H4 (cell line): ENCODE measurements at places on chromosomes 4 and X.
A peak's percentile ranks its signal among the peaks of the same experiment; 100 is the strongest.

GRCh38 chr4:71872767-71873415 lies 89.0 kb upstream of the GC start:
- no peak for DNase-seq

GRCh38 chr4:19579608-19580007 lies 672.1 kb upstream of the SLIT2 start:
- DNase-seq: no peak

- DNase-seq: no peak
These were observed 490 bp downstream of the RWDD4 start for GRCh38 chr4:183658362-183659028.

GRCh38 chrX:115589419-115589818 lies 28.4 kb downstream of the PLS3 start:
- DNase-seq: no peak

DNA sequence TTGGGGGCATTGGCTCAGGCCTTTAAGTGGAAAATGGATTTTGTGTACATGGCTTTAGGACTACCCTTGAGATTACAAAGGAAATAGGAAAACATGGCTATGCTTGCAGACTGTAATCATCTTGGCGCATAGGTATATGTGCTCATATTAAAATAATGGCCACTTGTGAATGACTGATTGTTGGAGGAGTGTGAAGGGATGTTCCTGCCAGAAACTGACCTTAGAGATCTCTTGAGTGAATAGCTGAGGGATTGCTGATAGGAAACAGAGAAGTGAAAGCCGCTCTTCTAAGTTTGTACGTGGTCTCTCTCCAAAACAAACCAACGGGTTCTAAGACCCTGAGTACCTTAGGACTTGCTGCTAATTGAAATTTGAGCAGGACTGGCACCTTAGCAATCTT lies 186.0 kb downstream of the MGST2 start:
- DNase-seq: no peak

- DNase-seq: no peak
These were observed 28.1 kb downstream of the SLC25A43 start for GRCh38 chrX:119427024-119427794.

DNA sequence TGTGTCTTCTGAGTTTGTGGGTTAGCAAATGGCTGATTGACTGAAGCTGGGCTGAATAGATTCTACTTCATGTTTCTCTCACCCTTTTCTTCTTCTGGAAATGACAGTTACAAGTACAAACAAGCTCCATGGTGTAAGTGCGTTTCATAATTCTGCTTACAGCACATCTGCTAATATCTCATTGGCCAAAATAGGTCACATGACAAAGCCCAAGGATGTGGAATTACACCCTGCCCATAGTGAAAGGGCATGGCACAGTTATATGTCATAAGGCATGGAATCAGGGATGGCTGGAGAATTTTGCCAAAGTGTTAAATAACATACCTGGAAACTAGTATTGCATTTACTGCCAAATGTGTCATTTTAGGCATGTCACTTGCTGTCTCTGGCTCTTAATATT lies 327.2 kb downstream of the NKX6-1 start:
- no peak for DNase-seq

DNA sequence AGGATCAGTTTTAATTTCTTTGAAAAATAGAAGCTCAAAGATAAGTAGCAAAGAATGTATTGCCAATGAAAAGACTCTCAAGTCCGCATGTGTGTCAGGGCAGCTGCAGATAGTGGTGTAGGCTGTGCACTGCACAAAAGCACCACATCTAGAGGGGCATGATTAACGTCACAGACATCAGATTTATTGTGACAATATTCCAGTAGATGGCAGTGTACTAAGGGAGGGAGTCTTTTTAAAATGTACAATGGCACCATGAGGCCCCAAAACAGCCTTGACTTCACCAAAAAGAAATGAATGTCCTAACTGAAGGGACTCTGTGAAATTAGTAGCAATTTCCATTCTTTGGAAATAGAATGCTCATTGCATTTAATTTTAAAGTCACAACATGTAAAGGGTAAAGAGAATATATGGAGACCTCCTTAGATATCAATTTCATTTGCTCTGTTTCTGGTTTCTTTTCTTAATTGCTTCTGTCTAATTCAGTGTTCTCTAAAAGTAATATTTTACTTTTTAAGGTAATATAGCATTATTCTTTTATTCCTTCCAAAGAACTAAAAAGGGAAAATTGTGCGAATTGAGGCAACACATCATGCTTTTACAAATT lies 98.4 kb downstream of the ZNF827 start:
- peak; percentile 70 for DNase-seq

DNA sequence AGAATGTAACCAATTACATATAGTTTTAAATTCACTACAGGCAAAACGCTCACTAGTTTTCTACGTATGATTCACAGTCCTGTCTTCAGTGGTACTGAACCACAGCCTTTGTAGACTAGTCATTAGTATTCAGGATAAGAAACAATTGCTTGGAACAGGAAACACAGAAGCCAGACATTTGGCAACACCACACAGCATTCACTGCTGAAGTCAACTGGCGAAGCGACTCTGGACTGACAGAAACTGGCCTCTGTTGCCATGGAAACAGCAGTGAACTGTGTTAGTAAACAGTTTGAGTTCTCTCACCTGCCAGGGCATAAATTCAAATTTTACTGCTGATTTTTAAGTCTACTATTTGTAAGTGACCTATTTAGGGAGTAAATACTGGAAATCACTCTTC lies 57.6 kb downstream of the MAPK10 start:
- no peak for DNase-seq

GRCh38 chrX:100720301-100720700 lies 11.6 kb downstream of the SYTL4 start:
- no peak for DNase-seq

GRCh38 chr4:33737726-33738125 lies 2506.6 kb downstream of the ARAP2 start:
- no peak for DNase-seq

- DNase-seq: no peak
These were observed 38.6 kb upstream of the CEP135 start for GRCh38 chr4:55910140-55910539.

GRCh38 chr4:86630629-86631028 lies 36.5 kb downstream of the PTPN13 start:
- no peak for DNase-seq

- no peak for DNase-seq
These were observed 453.4 kb upstream of the MAGEB2 start for GRCh38 chrX:29762006-29762405.

DNA sequence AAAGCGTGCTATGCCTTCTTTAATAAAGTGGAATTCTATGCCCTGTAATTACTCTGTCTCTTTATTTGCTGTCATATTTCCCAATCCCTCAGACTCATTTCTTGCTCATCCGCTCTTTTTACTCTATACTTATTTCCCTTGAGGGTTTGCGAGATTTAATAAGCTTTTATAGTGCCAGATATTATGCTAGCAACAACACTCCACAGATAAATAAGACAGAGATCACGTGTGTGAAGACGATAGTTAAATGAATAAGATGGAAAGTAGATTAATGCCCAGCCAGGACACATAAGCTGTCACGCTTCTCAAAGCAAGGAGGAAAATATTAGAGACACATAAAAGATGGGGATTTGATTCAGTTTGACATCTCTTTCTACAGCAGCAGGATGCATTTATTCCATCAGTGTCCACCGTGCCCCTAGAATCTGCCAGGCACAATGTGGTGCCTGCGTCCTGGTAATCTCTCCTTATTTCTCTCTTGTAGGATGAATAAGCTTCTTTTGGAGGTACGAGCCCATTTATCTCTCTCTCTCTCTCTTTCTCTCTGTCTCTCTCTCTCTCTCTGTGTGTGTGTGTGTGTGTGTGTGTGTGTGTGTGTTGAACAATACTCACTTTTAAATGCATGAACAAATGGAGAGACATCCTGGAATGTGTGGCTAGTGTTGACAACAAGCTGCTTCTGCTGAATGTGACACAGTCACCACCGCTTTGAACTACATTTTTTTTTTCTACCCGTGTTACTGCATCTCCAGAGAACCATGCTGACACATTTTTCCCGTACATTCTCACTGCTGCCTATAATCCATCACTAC lies 48.2 kb downstream of the TMEM156 start:
- no peak for DNase-seq

GRCh38 chr4:1991087-1991486 lies 17.7 kb downstream of the NELFA start:
- DNase-seq: no peak

- no peak for DNase-seq
These were observed 472.1 kb downstream of the TMA16 start for GRCh38 chr4:163966612-163967011.

GRCh38 chrX:154436983-154437752 lies at the start of gene GDI1:
TSS of gene GDI1 (plus strand) at chrX:154437154. CDS start at chrX:154437255, 101 bp downstream.
- DNase-seq: no peak

- peak; percentile 15 for DNase-seq
These were observed 568 bp downstream of the CHST7 start for GRCh38 chrX:46573892-46574773.

- DNase-seq: peak; percentile 6
These were observed 286.0 kb upstream of the RASGEF1B start for GRCh38 chr4:81757691-81758090.

- DNase-seq: no peak
These were observed at the start of gene DKK2 for GRCh38 chr4:107035819-107036583. TSS of gene DKK2 (minus strand) at chr4:107036313. CDS start at chr4:107035591, 722 bp downstream.

DNA sequence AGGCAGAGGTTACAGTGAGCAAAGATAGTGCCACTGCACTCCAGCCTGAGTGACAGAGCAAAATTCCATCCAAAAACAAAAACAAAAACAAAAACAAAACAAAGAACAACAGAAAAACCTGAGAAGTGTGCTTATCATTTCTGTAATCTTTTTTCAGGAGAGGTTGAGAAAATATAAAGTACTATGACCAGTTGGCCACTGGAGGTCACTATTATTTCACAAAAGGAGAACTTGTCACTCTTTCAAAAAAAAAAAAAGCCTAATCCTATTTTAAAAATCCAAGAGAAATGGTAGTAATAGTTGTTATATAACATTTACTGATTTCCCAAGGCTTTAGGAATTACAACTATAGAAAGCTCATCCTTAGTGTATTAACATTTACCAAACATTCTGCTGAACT lies 24.9 kb upstream of the RNF150 start:
- peak; percentile 27 for DNase-seq

DNA sequence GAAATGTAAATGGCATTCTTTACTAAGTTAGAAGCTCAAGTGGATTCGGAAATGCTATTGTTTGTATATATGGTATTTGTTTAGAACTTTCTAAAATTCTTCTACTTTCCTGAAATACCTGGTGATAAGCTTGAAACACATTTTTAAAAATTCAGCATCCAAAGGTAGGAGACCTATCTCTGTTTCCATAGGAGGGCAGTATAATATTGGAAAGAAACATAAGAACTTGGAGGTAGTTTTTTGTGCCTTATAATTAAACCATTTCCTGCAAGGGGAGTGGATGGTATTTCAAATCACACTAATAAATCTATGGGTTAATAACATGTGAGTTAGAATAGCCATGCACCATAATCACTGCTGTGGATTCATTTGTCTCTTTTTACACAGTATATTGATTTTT lies 217.4 kb upstream of the AADAT start:
- DNase-seq: no peak

DNA sequence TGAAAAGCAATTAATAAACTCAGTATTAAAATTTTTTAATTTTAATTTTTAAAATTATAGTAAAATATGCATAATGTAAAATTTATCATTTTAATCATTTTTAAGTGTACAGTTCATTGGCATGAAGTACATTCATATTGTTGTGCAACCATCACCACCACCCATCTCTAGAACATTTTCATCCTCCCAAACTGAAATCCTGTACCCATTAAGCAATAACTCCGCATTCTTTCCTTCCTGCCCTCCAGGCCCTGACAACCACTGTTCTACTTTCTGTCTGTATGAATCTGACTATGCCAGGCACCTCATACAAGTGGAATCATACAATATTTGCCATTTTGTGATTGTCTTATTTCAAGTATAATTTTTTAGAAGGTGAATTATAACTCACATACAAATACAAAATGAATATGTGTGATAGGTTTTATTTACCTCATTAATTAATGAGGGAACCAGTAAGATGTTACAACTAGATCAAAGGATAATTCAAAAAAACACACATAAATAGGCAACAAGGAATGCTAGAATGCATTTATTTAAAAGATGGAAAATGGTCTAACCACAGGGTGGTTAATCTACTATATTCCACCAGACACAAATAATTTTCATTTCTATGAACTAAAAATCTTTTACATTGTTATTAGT lies 13.1 kb upstream of the AFF1 start:
- DNase-seq: no peak

DNA sequence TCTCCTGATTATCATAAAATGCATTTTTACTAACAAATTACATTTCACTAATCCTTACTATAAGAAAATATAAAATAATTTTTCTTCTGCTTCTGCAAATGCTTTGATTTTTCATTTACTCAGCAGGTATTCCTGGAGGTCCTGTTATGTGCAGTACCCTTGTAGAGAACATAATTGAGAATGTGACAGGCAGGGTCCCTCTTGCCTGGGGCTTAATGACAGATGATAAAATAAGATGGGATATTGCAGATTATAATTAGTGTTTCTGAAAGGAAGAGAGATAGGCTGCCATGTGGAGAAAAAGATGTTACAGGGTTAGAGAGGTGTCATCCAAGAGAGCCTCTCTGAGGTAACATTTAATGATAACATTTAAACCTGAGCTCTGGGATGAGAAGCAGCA lies 128.9 kb downstream of the MAD2L1 start:
- no peak for DNase-seq

- no peak for DNase-seq
These were observed 27.7 kb downstream of the MANBA start for GRCh38 chr4:102733084-102733483.

- DNase-seq: peak; percentile 25
These were observed at the start of gene GDPD2 for GRCh38 chrX:70422851-70423341. TSS of gene GDPD2 (plus strand) at chrX:70423314. CDS start at chrX:70424985, 1,671 bp downstream.

DNA sequence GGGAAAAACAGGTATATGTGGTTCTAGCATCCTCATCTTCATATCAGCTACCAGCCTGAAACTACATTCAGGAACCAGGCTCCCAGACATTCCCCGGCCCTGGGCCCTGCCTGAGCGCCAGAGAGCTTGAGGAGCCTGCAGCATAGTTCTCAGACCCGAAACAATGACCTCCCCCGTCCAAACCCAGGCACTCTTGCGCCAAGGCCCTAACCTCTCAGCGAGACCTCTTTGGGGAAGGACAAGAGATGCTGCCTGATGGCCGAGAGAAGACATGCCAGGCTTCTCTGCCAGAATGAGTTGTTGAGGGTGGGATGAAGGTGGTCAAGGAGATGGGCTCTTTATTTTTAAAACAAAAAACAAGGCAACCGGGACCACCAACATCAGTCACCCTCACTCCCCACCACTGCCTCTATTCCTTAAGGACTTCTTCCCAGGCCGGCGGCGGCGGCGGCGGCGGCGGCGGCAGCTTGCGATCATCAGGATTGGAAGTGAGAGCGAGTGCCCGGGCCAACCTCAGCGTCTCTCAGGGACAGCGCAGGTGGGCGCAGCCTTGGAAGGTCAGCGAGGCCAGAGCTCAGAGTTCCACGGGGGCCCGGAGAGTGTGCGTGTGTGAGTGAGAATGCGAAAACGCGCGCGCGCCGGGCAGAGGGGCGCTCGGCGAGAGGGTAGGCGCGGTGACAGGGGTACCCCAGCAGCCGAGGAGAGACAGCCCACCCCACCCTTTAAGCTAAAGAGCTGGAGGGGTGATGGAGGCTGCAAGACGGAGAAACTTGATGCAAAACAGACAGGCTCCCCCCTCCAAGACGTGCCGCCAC lies 601 bp downstream of the INPP4B start:
- DNase-seq: no peak

- no peak for DNase-seq
These were observed 1383.3 kb upstream of the PCDH7 start for GRCh38 chr4:29336861-29337260.
